ENCODE measurements at places on chromosomes 16 and 17. TPM values are rescaled to one million over a fixed set of nuclear protein-coding genes. Genes with fewer than 3 reads are reported as not detected.

Gene SLFN5
- 51.7 TPM for total RNA-seq

- no peaks in the 10 kb centered on the region for H3K4me1 ChIP-seq
- H3K4me3 ChIP-seq: no peak overlapping the region
- no peak overlapping the region for H3K27ac ChIP-seq
- no peak for DNase-seq
These were observed 24.8 kb downstream of the LMF1 start for GRCh38 chr16:946048-946395.

Gene ITGAL
- 48.1 TPM for total RNA-seq

- no peaks in the 10 kb centered on the region for H3K36me3 ChIP-seq
- no peaks in the 10 kb centered on the region for H3K4me1 ChIP-seq
- no peak overlapping the region for H3K4me3 ChIP-seq
- H3K27ac ChIP-seq: no peak overlapping the region
- no peak for DNase-seq
- no peaks in the 10 kb centered on the region for H3K27me3 ChIP-seq
These were observed 252.3 kb downstream of the SHISA9 start for GRCh38 chr16:13153696-13154095.

GRCh38 chr17:57636274-57636673 is 108.8 kb downstream of the CCDC182 start:
- no peak overlapping the region for H3K27ac ChIP-seq
- H3K36me3 ChIP-seq: peaks cover 1% of the 10 kb centered on the region
- no peak overlapping the region for H3K4me3 ChIP-seq
- no peaks in the 10 kb centered on the region for H3K27me3 ChIP-seq
- no peak for DNase-seq

- peak overlapping the region; percentile 12 for H3K27ac ChIP-seq
- DNase-seq: peak; percentile 69
- H3K4me3 ChIP-seq: no peak overlapping the region
These were observed 237.8 kb downstream of the PRKCA start for GRCh38 chr17:66540131-66540781.

- no peak overlapping the region for H3K4me3 ChIP-seq
- no peaks in the 10 kb centered on the region for H3K36me3 ChIP-seq
- no peak for DNase-seq
- peaks cover 10% of the 10 kb centered on the region for H3K4me1 ChIP-seq
- no peaks in the 10 kb centered on the region for H3K27me3 ChIP-seq
- H3K27ac ChIP-seq: peak overlapping the region; percentile 28
These were observed 6.1 kb downstream of the IL21R start for GRCh38 chr16:27408012-27408601.

Gene ARRB2
- 186 TPM for total RNA-seq

Gene SSTR5
- 0.23 TPM for total RNA-seq

DNA sequence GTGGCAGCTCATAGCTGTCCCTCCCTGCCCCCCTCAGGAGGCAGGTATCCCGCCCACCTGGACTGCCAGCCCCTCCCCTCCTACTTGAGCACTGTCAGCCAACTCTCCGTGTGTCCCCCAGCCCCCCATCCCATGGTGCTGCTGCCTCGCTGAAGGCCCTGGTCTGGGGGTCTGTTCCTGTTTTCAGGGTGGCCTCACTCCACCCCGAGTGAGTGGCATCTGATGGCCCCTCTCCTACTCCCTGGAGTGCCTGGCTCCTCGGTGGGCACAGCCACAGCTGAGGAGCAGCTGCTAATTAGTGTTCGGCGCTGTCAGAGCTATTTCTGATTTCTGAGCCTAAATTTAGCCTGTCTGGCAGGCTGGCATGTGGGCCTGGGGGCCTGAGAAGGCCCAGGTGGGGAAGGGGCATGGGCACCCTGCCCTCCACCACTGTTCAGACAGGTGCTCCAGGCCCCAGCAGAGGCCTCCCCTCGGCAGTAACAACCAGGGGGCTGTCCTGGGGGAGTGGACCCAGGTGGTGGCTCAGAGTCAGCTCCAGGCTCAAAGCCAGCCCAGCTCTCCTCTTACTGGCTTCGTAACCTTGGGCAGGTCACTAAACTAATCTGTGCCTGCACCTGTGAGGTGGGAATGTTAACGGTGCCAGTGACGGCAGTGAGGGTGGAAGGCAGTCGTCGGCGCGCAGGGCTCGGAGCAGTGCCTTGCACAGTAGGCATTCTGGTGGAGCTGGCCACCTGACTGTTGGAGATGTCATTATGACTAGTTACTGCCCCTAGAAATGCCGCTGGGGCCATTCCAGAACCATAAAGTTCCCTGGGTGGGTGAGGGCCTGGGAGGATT is 6.5 kb downstream of the FMNL1 start:
- no peaks in the 10 kb centered on the region for H3K27me3 ChIP-seq
- peaks cover 10% of the 10 kb centered on the region for H3K4me1 ChIP-seq
- no peak overlapping the region for H3K4me3 ChIP-seq
- peak overlapping the region; percentile 87 for H3K27ac ChIP-seq

GRCh38 chr17:35154196-35155165 is 6.9 kb downstream of the UNC45B start:
- no peaks in the 10 kb centered on the region for H3K27me3 ChIP-seq
- no peak for DNase-seq
- no peak overlapping the region for H3K27ac ChIP-seq

- H3K27me3 ChIP-seq: no peaks in the 10 kb centered on the region
- H3K4me1 ChIP-seq: no peaks in the 10 kb centered on the region
- no peak overlapping the region for H3K4me3 ChIP-seq
- H3K36me3 ChIP-seq: no peaks in the 10 kb centered on the region
- DNase-seq: no peak
These were observed 11.8 kb downstream of the PEMT start for GRCh38 chr17:17579691-17580090.

DNA sequence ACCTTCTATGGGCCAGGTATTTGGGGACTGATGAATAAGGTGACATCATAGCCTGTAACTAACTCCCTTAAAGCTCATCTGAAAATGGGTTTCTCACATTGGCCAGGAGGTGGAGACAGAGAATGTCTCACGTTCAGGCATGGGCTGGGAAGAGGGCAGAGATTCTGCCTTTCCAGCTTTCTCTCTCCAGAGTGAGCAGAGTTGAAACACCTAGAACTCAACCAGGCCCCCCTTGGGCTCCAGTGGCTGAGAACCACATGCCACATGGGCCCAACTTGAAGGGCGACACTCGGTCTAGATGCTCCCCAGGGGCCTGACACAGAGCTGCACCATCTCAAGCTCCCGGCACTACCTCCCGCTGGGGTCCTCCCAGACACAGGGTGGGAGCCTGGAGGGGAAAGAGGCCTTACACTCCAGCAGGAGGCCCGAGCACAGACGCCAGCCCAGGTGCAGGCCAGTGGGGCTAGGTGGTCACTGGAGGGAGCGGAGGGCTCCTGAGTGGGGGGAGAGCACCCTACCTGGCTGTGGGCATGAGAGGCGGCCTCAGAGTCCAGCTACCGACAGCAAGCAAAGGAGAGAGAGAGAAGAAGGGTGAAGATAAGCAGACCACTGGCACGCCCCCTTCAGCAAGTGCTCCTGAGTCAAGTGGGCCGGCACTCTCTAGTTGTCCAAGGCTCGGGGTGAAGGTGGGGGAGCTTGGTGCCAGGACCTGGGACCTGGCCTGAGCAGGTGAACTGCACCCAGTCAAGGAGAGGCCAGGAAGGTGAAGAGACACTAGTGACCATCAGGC is 55.9 kb downstream of the MYO18A start:
- peak; percentile 82 for DNase-seq
- peaks cover 8% of the 10 kb centered on the region for H3K36me3 ChIP-seq
- no peak overlapping the region for H3K4me3 ChIP-seq
- H3K27me3 ChIP-seq: no peaks in the 10 kb centered on the region
- no peaks in the 10 kb centered on the region for H3K4me1 ChIP-seq

GRCh38 chr16:23062524-23062923 is 86.7 kb downstream of the USP31 start:
- no peaks in the 10 kb centered on the region for H3K4me1 ChIP-seq
- H3K4me3 ChIP-seq: no peak overlapping the region
- no peaks in the 10 kb centered on the region for H3K36me3 ChIP-seq
- H3K27me3 ChIP-seq: no peaks in the 10 kb centered on the region

GRCh38 chr16:24728891-24729242 is 584 bp upstream of the TNRC6A start:
- H3K27me3 ChIP-seq: no peaks in the 10 kb centered on the region
- H3K4me3 ChIP-seq: peak overlapping the region; percentile 98
- H3K27ac ChIP-seq: peak overlapping the region; percentile 98
- no peak for DNase-seq

All from lung (tissue), 17 donors.